Left renal cortex interstitium (tissue), 4 donors: ENCODE measurements at places on chromosomes 12 and 14. TPM values are rescaled to one million over a fixed set of nuclear protein-coding genes. Genes with fewer than 3 reads are reported as not detected.
A peak's percentile ranks its signal among the peaks of the same experiment; 100 is the strongest.

REC8 gene
- polyA plus RNA-seq = 93.7 TPM

ADGRD1 gene
- 13.6 TPM for polyA plus RNA-seq

MEG3 gene
- polyA plus RNA-seq = 69.1 TPM

AMN gene
- polyA plus RNA-seq = 17.4 TPM

TAS2R8 gene
- not detected for polyA plus RNA-seq

CCDC196 gene
- polyA plus RNA-seq = not detected

NEK9 gene
- polyA plus RNA-seq = 146 TPM

RGS6 gene
- 1.4 TPM for polyA plus RNA-seq

ITGB7 gene
- polyA plus RNA-seq = 1.7 TPM

CAPZA3 gene
- 0.52 TPM for polyA plus RNA-seq

A2M gene
- polyA plus RNA-seq = 186 TPM

DLK1 gene
- polyA plus RNA-seq = 8.7 TPM

KERA gene
- polyA plus RNA-seq = not detected

POTEG gene
- not detected for polyA plus RNA-seq

C1R gene
- 33.6 TPM for polyA plus RNA-seq

AHNAK2 gene
- 2.0 TPM for polyA plus RNA-seq

CLEC1B gene
- 1.1 TPM for polyA plus RNA-seq

DNA sequence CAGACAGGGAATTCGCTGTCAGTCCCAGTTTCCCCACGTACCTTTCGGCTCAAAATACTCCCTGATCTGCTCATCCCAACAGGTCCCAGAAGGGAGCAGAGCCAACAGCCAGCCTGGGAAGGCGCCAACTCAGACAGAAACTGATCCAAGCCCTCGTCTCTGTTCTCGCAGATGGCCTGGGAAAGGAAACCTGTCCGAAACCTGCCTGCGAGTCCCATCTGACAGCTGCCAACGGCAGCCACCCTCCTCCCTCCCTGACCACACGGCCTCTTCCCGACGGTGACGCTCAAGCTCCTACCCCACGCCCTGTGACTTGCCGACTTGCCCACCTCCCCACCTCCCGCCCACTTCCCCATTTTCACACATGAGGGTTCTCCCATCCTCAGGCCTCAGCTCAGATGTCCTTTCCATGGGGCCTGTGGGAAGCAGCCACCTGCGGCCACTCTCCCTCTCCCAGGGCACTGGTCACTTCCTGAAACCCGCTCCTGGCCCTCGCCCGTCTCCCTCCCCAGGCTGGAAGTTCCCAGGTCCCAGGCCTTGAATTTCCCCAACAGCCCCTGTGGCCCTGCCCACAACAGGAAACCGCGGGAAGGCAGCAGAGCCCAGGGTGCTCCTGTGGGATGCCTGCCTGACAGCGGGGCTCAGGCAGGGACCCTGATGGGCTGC, 60.9 kb upstream of the FBRSL1 start:
- DNase-seq = no peak

GRCh38 chr12:122150127-122150681, 23.8 kb downstream of the IL31 start:
- DNase-seq = no peak

GRCh38 chr12:56839915-56840325, 76.8 kb downstream of the HSD17B6 start:
- no peak for DNase-seq

DNA sequence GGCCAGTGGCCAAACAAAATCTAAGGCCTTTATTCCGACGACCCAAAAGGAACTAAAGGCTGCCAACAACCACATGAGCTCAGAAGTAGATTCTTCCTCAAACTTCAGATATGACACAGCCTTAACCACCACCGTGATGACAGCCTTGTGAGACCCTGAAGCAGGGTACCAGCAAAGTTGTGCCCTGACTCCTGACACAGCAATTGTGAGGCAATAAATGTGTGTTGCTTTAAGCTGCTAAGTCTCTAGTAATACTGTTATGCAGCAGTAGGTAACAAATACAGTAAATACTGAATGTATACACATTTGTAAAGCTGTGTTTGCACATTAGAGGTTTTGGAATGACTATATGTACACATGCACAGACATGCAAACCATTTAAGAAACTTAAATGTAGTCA, 10.7 kb upstream of the SLC6A13 start:
- no peak for DNase-seq

GRCh38 chr12:98259693-98260092, 255.7 kb upstream of the TMPO start:
- DNase-seq = no peak

DNA sequence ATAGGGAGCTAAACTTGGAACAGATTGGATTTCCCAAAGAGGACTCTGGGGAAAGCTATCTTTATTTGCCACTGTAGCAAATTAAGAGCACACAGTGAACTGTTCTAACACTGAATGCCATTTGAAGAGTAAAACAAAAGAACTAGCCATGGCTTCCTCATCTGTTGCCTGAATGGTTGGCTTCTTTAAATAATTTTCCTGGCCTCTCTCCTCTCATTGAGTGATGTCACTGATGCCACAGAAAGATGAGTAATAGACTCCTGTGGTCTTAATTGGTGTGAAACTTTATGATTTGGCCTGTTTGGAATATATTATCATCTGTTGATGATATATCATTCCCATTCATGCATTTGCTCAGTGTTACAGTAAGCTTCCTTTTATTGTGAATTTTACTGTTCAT, 42.5 kb downstream of the WDR20 start:
- no peak for DNase-seq

- no peak for DNase-seq
Observed at GRCh38 chr12:14981049-14981448, 8.2 kb downstream of the PDE6H start.

- DNase-seq = no peak
Observed at GRCh38 chr12:123076604-123077297, 74.1 kb downstream of the PITPNM2 start.

- DNase-seq = no peak
Observed at GRCh38 chr14:73800970-73801515, 50.6 kb upstream of the PTGR2 start.

DNA sequence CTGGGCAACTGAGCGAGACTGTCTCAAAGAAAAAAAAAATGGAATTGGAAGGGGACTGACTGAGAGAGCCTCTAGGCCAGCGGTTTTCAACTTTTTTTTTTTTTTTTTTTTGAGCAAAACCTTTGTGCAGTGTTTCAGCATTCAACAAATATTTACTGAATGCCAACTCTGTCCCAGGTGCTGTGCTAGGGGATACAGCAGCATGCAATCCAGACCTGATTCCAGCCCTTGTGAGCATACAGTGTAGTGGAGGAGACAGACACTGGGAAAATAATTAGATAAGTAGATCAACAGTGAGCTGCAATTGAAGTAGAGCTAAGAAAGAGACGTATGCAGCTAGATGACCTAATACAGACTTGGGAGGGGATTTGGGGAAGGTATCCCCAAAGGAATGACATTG, 23.8 kb upstream of the LTBP2 start:
- no peak for DNase-seq

DNA sequence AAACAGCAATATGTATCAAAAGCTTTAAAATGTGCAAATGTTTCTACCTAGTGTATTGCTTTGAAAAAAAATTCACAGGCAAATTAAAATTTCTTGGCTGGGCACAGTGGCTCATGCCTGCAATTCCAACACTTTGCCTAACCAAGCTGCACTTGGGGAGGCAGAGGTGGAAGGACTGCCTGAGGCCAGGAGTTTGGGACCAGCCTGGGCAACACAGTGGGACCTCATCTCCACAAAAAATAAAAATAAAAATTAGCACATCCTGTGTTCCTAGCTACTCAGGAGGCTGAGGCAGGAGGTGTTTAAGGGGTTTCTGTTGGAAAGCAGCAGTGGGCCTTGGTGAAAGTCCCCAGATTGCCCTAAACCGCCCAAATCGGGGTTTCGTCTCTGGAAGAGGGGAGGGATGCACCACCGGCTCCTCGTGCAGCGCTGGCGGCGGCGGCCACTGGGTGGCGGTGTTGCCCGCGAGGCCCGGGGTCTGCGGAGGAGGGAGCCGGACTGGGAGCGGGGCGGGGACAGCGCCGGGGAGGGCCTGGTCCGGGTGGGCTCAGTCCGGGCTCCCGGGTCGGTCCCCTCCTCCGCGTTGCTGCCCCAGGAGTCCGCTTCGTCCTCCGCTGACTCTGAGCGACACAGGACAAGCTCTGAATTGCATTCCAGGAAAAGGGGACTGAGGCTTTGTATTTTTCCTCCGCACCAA, 265.6 kb downstream of the AACS start:
- peak; percentile 28 for DNase-seq

- DNase-seq = no peak
Observed at GRCh38 chr14:99073431-99073830, 198.6 kb downstream of the BCL11B start.

- DNase-seq = no peak
Observed at GRCh38 chr12:41604830-41605229, 416.7 kb downstream of the PDZRN4 start.

GRCh38 chr12:95815632-95816212, 25.2 kb upstream of the NTN4 start:
- DNase-seq = no peak

DNA sequence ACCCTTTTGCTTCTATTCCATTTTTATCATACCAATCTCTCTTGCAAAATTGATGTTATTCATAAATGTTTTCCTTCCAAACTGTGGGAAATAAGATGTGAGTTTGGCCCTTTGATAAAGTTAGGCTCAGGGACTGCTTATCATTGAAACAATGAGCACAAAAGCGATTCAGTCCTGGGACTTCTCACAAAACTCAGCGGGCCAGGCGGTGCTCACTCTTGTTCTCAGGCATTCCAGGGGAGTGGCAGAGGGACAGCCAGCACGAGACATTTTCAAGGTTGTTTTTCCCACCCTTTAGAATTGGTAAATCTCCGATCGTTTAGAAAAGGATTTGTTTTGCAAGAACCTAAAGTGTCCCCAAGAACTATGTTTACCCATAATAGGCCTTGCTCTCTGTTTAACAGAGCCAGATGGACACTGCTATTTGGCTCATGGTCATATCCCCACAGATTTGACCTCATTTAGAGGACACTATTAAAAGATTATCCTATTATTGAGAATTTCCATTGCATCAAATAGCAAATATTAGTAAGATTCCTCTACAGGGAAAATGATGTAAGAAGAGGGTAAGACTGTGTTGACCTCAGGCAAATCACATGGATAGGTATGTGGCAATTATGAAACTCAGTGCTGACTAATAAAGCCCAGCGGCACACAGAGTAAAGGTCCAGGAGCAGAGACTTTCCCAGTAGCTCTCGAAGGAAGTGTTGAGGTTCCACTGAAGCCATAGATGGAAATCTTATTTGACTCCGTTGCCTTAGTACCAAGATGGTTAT, 102.7 kb upstream of the USP44 start:
- DNase-seq = no peak

DNA sequence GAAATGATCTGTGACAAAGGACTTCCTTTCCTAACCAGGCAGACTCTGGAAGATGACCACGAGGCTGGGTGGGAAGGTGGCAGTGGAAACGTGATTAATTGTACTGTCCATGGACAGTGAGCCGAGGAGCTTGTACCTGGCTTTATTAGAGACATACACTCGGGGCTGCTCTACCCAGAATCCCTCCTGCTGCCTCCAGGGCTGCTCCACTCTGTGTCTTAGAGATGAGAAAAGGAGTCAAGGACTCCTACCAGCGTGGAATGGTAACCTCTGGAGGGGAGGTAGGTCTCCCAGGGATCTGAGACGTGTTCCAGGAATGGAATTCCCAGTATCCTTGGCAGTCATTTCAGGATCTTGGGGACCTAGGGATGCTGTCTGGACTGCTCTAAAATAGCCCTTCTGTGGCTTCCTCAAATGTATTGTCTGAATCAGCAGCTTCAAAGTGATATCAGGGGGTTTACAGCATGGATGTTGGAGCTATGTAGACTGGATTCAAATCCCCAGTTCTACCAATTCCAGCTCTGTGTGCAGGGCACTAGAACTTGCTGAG, 237.8 kb downstream of the CACNA1C start:
- DNase-seq = no peak

DNA sequence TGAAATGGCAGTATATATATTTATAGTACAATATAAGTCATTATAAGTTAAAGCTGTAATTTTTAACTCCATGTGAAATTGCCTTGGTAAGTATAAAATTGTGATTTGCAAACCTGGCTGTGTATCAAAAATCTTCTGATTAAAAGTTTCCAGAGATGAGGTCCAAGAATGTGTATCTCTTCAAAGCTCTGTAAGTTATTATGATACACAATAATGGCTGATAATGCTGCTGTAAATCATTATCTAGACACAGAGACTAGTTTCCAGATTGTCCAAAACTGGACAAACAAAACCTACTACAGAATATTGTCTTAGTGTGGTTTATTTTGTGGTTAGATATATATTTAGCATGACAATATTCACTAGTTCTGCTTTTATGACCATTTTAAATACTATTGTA, 514.8 kb downstream of the SLC6A15 start:
- DNase-seq = no peak

GRCh38 chr12:105120551-105120950, 13.0 kb downstream of the WASHC4 start:
- DNase-seq = no peak

DNA sequence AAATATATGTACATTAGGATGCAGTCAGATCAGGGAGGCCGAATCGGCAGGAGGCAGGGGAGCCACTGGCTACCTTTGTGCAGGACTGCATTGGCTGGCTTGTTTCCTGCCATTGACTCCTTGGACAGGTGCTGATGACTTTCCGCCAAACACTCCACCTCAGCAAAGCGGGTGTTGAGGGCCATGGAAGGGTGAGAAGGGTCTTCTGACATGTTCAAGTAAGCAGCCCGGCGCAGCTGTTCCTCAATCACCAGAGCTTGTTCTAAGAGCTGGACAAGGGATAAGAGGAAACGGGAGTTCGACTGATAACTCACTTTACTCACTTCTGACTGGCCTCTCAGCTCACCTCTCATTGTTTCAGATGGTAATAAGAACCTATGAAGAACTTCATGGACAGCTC, 4.9 kb upstream of the NOP2 start:
- DNase-seq = no peak

DNA sequence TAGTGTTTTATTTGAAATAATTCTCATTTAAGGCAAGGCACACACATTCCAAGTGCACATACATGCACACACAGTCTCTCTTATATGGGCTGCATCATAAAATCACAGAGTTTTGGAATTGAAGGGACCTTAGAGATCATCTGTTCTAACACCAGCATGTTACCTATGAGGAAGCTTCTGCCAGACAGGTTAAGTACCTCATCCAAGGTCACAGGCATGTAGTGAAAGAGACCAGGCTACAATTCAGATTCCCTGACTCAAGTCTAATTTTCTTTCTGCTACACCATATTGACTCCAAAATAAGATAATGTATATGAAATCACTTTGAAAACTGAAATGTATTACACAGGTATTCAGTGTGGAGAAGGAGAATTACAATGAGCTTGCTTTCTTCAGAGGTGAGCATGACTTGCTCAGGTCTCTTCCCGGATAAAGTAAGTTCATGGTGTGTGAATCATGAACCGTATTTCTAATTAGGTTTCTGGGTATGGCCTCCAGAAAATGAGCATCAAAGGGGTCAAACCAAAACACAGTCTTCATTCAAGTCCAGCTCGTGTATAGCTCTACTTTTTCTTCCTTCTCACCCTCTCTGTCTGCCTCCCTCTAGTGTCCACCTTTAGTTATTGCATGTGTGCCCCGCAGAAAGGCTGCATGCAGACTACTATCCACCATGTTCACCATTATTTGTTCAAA, 411.9 kb downstream of the FUT8 start:
- DNase-seq = peak; percentile 31
